Stomach (tissue), 19 donors: ENCODE measurements at places on chromosomes 16 and 17.
A peak's percentile ranks its signal among the peaks of the same experiment; 100 is the strongest.

DNA sequence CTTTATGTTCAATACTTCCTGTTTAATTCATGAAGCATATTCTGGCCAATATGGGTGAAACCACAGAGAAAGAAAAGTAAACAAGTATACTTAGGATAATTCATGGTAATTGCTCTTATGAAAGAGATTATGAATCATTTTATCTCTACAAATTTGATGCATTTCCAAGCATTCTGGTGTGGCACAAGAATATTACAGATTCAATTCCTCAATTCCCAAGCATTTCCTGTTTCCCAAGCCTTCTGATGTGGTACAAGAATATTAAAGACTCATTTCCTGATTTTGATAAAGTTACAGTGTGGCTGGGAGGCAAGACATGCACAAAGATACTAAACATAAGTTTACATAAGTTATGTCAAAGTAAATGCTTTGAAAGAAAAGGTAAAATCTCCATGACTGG lies 126.1 kb upstream of the NUDT7 start:
- no peak for DNase-seq

DNA sequence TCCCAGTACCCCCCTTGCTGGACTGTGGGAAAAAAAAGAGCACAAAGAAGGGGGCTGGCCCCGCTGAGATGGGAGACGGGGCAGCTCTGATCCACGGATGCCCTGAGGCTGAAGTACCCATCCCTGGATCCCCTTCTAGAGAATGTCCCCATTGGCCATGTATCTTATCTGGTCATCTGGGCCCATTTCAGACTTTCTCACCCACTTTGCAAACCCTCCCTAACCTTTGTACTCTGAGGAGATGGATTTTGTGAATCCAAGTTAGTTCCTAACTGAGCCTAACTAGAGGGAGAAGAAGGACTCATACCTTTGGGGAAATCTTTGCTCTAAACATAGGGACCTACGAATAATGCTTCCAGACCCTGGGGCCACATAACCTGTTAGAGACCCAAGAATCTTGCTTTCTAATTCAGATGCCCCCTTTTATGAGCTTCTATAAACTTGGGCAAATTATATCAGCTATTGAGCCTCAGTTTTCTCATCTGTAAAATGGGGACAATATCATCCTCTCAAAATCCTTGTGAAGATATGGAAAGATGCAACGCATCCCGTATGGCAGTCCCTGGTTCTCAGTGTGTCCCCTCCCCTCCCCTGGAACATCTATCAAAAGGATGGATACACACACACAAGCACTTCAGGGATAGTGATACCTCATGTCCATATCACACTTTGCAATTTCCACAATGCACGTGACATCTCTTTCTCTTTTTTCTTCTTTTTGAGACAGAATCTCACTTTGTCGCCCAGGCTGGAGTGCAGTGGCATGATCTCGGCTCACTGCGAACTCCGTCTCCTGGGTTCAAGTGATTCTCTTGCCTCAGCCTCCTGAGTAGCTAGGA lies 16.8 kb upstream of the FZD2 start:
- no peak for DNase-seq

GRCh38 chr16:74771656-74772315 lies 2.8 kb downstream of the FA2H start:
- no peak for DNase-seq

- no peak for DNase-seq
Measured at GRCh38 chr17:13253733-13254410, 236.0 kb upstream of the ELAC2 start.

GRCh38 chr16:11796227-11797165 lies 562 bp downstream of the ZC3H7A start:
- DNase-seq = peak; percentile 82

GRCh38 chr17:56034197-56034635 lies 119.1 kb upstream of the ANKFN1 start:
- peak; percentile 60 for DNase-seq

- no peak for DNase-seq
Measured at GRCh38 chr17:3008336-3009288, 54.8 kb downstream of the OR1D5 start.
